ENCODE measurements at places on chromosomes 12 and 14. TPM values are rescaled to one million over a fixed set of nuclear protein-coding genes. Genes with fewer than 3 reads are reported as not detected.

DNA sequence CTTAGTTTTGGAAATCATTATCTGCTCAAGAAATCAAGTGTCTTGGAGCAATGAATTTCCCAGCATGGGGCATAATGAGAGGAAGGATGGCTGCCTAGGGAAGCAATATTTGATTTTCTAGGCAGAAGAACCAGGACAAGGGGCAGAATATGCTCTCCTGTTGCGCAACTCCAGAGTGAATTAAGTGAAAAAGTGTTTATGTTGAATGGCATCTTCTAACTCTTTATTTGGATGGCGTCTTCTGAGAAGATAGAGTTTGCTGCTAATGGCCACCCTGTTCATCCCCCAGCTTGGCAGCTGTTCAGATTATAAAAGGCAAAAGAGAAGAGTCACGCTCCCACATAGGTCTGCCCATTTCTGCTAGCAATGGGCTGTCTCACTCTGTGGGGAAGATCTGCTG lies 1278.1 kb downstream of the AACS start:
- DNase-seq: no peak

DNA sequence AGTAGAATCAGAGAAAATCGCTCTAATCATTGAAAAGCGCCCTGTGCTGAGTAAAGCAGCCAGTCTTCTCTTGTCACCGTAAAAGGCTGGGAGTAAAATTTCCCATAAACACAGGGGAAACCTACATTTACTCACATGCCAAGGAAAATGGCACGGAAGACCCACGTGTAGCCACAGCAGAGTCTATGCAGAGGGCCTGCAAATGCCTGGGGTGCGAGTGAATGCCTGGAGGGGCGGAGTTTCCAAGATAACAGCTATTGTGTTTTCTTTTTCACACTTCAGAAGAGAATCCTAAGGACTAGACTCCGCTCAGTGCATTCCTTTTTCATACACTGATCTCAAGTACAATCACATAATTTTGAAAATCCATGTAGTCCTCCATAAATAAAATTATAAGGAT lies 159.9 kb upstream of the FOXN3 start:
- no peak for DNase-seq

GRCh38 chr12:12088761-12089160 lies 18.0 kb downstream of the BCL2L14 start:
- no peak for DNase-seq

Gene RNU4-1
- total RNA-seq: 2,477 TPM

Gene CEP170B
- 30.3 TPM for total RNA-seq

Gene ZDHHC22
- total RNA-seq: not detected

Gene CCDC196
- not detected for total RNA-seq

- no peak for DNase-seq
Observed at GRCh38 chr12:119391673-119392072, 57.1 kb downstream of the CCDC60 start.

- no peak for DNase-seq
Observed at GRCh38 chr14:26282578-26282977, 315.3 kb downstream of the NOVA1 start.

DNA sequence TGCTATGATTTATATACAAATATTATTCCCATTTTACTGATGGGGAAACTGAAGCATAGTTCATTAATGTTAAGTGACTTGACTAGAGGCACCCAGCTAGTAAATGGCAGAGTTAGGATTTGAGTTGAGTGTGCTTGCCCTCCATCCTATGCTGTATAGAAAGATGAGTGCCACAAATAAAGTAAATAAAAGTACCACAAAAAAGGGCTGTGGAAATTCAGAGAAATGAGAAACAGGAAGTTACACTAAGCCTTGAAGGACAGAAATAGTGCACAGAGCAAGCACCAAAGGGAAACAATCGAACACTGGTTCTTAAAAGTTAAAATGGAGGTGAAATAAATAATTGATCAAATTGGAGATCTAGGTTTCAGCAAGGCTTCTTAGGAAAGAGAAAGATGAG lies 9.2 kb upstream of the ABCD2 start:
- DNase-seq: no peak

Gene NANOG
- total RNA-seq: not detected

DNA sequence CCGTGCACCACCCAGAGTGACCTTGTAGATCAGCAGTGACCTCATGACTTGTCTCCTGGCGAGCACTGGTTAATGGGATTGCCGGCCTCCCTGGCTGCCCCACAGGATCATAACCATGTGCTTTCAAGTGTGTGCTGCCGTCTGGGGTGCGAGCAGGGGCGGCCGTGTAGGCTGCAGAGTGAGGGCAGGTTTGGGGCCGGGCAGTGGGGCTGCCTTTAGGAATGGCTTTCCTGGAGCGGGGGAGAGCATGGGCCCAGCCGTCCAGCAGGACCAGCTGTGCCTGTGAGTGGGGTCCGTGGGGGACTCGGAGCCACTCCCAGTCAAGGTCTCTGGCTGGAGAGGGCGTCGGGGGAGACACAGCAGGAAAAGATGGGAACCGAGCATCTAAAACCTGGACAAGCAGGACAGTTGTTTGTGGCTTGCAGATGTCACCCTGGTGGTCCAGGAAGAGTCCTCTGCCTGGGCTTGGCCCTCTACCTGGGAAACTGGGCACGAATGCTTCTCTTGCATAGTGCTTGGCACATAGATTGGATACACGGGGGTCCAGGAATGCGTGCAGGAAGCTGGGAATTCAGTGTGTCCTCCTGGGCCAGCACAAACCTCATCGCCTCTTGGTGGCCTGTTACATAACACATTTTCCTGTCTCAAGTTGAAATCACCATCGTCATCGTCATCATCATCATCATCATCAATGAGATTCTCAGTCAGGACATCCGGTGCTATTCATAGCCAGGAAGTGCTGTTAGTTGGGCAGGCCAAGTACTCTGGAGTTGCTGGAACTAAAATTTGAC lies 96.0 kb downstream of the ADGRD1 start:
- DNase-seq: peak; percentile 56

DNA sequence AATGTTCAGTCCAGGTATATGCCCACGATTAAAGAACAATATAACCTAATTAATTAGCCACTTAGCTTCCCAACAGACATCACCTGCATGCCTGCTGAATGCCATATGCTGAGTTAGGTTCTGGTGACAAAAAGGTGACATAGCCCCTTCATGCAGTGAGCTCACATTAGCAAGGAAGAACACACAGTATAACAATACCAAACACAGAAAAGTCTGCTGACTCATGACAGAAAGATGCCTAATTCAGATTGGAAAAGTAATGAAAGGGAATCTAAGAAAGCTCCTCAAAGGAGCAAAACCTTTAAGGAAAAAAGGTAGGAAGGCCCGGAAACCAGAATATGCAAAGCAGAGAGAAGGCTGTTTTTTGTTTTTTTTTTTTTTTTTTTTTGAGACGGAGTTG lies 59.0 kb downstream of the FERMT2 start:
- DNase-seq: no peak

GRCh38 chr12:129190827-129191226 lies 337.5 kb downstream of the GLT1D1 start:
- no peak for DNase-seq

Gene ANG
- 28.1 TPM for total RNA-seq

DNA sequence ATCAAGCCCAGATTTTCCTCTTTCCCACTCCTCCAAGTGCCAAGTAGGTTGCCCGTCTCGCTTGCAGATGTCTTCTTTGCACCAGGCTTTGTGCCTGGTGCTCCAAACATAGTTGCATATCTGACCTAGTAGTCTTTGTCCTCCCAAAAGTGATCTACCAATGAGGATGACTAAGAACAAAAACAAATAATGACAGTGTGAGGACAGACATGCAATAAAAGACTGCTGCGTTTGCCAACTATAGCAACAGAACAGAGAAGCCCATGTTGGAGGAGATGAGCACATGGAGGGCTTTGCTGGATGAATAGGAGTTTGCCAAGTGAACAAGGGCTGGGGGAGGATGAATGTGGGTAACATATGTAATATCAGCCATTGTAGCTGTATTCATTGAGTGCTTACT lies 15.6 kb downstream of the DTX1 start:
- no peak for DNase-seq

Gene RNASE1
- total RNA-seq: 888 TPM

GRCh38 chr12:129184127-129184928 lies 331.1 kb downstream of the GLT1D1 start:
- no peak for DNase-seq

GRCh38 chr12:113439606-113440030 lies 17.4 kb downstream of the SDSL start:
- DNase-seq: no peak

DNA sequence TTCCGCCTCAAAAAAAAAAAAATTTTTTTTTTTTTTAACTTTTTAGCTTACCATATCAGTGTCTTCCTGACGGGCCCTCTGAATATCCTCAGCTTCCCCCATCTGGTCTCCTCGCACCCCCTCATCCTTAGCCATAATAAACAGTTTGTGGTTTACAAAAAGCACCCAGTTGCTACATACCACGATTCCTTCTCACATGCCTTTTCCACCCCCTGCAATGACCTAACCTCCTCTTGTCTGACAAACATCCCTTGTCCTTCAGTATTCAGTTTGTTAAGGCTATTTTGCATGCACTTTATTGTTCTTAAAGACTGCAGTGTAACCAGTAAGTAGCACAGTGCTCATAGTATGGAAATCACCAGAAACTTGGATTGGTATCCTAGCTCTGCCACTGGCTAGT lies 88.5 kb downstream of the PPM1H start:
- no peak for DNase-seq

DNA sequence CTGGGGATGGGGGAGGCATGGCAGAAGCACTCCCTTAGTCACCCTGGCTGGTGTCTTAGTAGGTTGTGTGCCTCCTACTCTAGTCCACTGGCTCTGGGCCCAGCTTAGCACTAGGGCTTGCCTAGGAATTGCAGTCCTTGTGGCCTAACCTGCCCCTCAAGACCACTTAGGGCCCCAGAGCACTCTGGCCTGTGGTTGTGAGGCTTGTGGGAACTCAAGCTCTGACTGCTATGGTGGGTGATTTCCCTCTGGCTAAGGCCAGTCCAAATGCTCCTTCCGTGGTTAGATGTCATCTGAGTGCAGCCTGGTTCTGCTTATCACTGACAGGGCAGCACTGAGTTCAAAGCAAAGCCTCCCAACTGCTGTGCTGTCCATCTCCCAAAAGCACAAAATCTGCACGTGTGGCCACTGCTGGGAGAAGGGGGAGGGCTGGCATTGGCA lies 20.2 kb downstream of the FGD4 start:
- peak; percentile 75 for DNase-seq

DNA sequence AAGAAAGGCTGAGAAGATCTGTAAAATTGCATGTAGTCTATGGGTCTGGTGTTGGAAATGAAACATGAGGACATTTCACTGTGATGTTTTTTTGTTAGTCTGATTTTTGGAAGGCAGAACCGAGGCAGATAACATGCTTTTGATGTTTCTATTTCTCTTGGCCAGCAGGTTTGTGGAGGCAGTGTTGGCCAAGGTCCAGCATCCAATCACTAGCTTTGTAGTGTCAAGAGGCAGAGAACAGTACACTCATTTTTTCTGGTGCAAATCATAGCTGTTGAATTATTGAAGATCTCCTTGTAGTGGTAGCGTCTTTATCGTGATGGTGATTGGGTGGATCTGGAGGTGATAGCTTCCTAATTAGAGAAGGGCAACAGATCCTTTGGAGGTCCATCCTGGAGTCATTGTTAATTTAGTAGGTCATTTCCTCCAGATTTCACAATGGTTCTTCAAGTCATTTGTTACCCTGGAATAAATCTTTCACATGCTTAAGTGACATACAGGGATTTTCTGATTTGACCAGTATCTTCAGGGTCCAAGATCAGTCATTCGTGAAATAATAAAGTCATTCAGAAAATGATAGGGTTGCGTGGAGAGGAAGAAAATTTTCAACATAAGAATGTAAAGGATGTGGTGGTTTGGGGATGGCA lies 252.4 kb upstream of the CPNE8 start:
- no peak for DNase-seq

Gene SLC2A3
- total RNA-seq: 153 TPM

DNA sequence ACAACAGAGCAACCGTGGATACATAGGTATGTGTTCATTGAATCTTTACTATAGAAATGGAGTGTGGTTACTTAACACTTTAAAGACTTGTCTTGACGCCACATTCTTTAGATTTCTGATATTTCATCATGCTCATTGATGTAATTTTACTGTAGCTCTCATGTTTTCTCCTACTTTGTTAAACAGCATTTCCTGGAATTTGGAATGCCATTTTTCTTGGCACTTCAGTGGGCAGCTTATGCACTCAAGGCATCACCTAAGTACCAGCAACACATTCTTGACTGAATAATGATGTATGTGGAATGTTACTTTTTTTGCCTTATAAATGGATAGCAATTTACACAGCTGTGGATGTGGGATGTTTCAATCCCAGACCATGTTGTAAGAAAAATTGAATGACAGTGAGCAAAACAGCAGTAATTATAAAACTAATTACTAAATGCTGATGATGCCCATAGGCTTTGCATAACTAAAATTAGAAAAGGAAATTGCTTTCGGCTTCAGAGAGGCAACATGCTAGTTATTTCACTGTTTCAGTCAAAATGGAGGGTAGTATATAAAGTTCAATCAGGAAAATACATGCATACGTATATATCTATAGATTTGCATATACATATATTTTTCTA lies 298.5 kb downstream of the NPAS3 start:
- DNase-seq: no peak

DNA sequence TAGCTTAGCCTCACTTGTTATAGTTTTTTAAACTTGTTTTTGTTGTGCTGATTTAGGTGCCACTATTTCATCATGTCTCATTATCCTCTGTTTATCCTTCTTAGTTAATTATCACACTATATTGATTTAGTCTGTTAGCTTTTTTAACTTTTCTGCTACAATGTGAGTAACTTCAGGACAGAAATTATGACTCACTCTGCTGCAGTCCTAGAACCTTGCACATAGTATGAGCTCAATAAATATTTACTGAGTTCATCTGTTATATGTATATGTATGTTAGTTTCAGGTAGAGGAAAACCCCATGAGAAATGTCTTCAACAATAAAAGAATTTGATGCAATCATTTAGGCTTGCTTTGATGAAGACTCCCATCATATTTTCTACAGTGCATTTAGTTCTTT lies 224.3 kb upstream of the NAV3 start:
- DNase-seq: no peak

DNA sequence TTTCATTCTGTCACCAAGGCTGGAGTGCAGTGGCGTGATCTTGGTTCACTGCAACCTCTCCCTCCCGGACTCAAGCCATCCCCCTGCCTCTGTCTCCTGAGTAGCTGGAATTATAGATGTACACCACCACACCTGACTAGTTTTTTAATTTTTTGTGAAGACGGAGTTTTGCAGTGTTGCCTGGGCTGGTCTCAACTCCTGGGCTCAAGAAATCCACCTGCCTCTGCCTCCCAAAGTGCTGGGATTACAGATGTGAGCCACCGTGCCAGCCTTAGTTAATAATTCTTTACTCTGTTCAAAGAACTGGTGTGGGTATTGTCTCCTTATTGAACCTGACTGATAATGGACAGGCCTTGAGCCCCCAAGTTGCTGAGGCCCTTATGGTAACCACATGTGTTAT lies 10.4 kb upstream of the KRT7 start:
- no peak for DNase-seq

Gene TMX1
- total RNA-seq: 31.8 TPM

DNA sequence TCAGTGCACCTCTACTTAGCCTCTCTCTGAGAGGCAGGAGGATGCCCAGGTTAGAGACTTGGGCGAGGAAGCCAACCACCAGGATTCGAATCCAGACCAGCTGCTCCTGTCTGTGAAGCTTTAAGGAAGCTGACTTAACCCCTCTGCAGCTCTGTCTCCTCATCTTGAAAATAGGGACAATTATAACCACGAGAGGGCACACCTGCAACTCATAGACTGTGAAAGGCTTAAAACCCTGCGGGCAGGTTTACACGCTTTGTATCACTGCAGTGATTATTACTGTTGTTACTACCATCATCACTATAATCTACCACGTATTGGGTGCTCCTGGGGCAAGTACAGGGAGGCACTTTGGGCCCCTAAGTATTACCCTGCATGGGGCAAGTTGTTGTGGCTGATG lies 379.8 kb downstream of the VRK1 start:
- DNase-seq: no peak

Gene HOXC6
- 1.4 TPM for total RNA-seq
